ENCODE measurements at places on chromosomes 3 and 15.

DNA sequence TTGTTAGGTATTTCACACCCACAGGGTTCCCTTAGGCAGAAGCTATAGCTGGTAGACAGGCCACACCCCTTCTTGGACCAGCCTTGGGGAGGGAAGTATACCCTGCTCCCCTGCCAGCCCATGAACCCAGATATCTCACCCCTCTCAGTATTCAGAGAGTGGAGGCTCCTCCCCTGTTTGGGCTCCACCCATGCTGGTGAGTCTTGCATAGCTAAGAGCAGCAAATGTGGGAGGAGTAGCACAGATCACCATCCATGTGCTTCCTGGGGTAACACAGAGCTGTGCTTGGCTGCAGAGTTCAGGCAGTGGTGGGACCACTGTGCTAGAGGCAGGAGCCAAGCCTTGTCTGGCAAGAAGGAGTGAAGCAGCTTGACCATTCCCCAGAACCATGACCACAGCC, 427.2 kb downstream of the ZIC1 start:
- no peak for DNase-seq

- no peak for DNase-seq
These were observed 818 bp downstream of the PPP1R2 start for GRCh38 chr3:195542316-195542697.

DNA sequence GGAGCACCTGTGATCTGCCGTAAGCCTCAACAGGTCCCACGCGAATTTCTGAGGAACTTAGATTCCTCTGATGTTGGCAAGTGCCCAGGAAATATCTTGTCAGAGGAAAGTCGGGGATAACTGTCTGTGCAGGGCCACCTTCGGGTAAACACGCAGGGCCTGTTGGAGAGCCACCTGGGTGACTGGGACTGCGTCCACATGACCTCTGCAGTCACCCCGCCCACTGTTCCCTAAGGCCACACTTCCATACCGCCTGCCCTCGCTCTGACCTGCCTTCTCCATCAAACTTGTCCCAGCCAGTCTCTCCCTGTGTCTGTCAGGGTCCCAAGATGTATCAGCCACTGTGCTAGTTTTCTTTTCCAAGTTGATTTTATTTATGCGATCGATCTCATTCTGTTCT, 28.7 kb downstream of the BFSP2 start:
- no peak for DNase-seq

DNA sequence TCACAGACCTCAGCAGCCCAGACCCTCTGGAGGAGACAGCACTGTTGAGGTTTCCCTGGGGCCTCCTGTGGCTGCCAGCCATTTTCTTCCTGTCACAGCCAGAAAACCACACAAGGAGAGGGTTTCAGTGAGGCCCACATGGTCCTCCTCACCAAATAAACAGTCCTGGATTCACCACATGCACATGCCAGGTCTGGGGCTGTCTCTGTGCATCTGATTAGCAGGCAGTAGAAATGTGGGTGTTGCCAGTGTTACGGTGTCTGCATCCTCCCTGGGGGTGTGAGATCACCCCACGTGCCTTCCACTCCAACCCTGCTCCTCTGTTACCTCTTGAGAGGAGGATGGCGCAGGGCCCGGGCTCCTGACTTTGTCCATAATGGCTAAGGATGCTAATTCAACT, 140.4 kb downstream of the CHDH start:
- DNase-seq: no peak

DNA sequence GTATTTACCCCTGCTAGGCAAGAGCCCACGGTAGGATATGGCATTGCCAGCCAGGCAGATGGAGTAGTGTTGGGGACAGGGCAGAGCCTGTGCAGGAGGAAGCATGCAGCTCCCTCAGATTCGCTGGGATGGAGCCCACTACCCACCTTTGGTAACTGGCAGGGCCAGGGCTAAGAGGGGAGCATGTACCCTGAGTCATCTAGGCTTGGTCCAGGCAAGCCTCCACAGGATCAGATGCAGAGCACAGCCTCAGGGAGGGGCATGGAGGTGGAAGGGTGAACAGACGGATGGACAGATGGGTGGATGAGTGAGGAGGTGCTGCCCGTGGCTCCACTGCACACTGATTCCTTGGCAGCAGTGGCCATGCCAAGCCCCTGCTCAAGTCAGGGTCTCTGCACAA, 33.0 kb downstream of the IL20RB start:
- DNase-seq: no peak

DNA sequence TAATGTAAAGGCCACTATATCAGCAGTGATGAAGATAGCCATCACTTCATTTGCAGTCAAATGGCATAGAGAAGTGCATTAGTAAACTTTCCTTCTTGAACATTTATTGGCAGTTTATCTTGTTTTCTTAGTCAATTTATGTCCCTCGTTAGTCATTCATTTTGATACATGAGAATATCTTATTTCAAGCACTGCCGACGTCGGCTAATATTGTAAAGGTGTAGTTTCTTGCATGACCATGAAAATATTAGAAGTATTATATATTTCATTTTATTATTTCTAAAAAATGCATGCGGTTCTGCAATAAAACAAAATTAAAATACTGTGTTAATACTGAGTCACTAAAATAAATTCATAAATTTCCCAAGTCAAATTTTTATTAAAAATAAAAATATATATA, 751.6 kb upstream of the ROBO1 start:
- DNase-seq: no peak

DNA sequence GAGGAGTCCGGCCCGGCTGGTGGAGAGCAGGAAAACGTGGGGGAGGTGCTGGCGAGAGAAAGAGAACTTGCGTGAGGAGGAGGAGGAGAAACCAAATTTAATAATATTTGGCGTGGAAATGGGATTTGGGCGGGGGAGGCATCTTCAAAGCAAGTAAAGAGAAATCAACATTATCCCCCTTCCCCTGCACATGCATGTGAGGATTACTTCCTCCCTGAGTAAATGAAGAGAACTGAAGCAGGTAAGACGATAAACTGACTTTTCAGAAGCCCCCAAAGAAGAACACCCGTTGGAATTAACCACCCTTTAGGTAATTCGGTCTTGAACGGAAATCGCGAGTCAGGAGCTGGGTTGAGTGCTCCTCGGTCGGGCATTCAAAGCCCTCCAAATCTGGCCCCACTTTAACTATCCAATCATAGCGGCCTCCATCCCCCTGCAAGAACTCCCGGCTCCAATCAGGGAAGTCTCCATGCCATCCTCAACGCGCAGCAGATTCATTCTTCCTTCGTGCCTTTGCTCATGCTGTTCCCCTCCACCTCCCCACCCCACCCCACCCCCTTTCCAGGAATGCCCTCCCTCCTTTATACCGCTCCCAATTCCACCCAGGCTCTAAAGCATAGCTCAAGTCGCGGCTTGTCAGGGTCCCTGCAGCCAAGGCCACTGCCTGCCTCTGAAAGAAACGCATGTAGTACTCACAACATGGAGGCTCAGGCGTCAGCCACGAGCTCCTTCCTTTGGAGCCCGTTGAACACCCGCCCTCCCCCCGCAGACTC, 545 bp upstream of the RFX7 start:
- DNase-seq: no peak

GRCh38 chr3:56219894-56220805, 248.1 kb downstream of the ERC2 start:
- no peak for DNase-seq

DNA sequence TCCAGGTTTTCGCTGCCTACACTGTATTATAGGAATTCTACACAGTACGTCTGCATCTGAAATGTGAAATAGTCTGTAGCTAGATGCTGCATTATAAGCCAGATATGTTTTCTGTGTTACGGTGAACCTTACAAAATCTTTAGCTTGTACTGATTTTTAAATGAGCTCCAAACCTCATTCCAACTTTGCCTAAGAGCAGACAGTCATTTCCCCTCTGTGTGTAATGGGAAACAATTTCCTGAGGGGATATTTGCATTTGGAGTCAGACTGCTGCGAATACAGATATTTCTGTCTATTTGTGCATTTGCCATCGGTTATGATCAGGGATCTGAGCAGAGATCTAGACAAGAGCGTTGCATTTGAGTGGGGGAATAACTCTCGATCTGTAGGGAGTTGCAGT, 37.5 kb downstream of the ARNT2 start:
- DNase-seq: no peak

DNA sequence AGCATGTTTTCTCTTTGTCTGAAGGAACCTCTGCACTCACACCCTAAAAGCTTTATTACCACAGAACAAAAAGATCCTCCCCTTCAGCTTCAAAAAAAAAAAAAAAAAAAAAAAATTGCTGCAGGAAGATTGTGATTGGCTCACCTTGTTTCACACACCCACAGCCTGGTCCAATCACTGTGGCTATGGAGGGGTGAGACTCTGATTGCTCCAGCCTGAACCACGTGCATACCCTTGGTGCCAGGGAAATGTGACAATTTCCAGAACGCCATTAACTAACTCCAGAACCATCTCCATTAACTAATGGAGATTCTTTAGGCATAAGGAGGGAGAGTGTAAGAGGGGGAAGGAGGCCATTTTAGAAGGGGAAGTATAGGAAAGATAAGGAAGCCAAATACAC, 106.5 kb upstream of the CRBN start:
- DNase-seq: no peak

DNA sequence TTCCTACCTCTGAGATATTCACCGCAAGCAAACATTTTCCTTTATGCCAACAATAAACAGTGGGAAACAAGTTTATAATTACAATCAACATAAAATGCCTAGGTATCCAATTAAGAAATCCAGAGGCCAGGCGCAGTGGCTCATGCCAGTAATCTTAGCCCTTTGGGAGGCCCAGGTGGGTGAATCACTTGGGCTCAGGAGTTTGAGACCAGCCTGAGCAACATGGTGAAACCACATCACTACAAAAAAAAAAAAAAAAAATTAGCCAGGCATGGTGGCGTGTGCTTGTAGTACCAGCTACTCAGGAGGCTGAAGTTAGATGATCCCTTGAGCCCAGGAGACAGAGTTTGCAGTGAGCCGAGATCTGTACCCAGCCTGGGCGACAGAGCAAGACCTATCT, 17.3 kb downstream of the TBC1D2B start:
- no peak for DNase-seq

- no peak for DNase-seq
These were observed 178.7 kb upstream of the MCTP2 start for GRCh38 chr15:94052711-94053110.
